ENCODE measurements at places on chromosomes 6 and 20. TPM values are rescaled to one million over a fixed set of nuclear protein-coding genes. Genes with fewer than 3 reads are reported as not detected.

GRCh38 chr6:135910790-135911618 lies 59.5 kb downstream of the PDE7B start:
- no peak overlapping the region for H3K4me3 ChIP-seq
- H3K27ac ChIP-seq = no peak overlapping the region
- no peaks in the 10 kb centered on the region for H3K36me3 ChIP-seq
- H3K4me1 ChIP-seq = no peaks in the 10 kb centered on the region
- DNase-seq = no peak

GRCh38 chr20:11675920-11676629 lies 241.6 kb upstream of the BTBD3 start:
- no peaks in the 10 kb centered on the region for H3K4me1 ChIP-seq
- no peaks in the 10 kb centered on the region for H3K36me3 ChIP-seq

The SLC35A1 gene
- total RNA-seq = 13.1 TPM

GRCh38 chr20:4607287-4607713 lies 114.4 kb upstream of the PRND start:
- no peaks in the 10 kb centered on the region for H3K36me3 ChIP-seq
- no peak overlapping the region for H3K4me3 ChIP-seq
- peaks cover 4% of the 10 kb centered on the region for H3K4me1 ChIP-seq
- DNase-seq = peak; percentile 86
- H3K27me3 ChIP-seq = no peaks in the 10 kb centered on the region

The JPH2 gene
- total RNA-seq = not detected

The XKR7 gene
- total RNA-seq = under 0.01 TPM

- H3K4me1 ChIP-seq = no peaks in the 10 kb centered on the region
- DNase-seq = no peak
- no peaks in the 10 kb centered on the region for H3K27me3 ChIP-seq
- H3K27ac ChIP-seq = no peak overlapping the region
Observed at GRCh38 chr20:34990231-34990630, 34.6 kb downstream of the MYH7B start.

The PTK6 gene
- 0.51 TPM for total RNA-seq

The GABRR2 gene
- 0.22 TPM for total RNA-seq

GRCh38 chr6:38355519-38355918 lies 284.2 kb downstream of the BTBD9 start:
- no peak overlapping the region for H3K4me3 ChIP-seq
- 0 out of 2 replicates have a peak, but pooled peaks cover 3% of the 10 kb centered on the region for H3K27me3 ChIP-seq
- DNase-seq = no peak
- no peaks in the 10 kb centered on the region for H3K4me1 ChIP-seq

DNA sequence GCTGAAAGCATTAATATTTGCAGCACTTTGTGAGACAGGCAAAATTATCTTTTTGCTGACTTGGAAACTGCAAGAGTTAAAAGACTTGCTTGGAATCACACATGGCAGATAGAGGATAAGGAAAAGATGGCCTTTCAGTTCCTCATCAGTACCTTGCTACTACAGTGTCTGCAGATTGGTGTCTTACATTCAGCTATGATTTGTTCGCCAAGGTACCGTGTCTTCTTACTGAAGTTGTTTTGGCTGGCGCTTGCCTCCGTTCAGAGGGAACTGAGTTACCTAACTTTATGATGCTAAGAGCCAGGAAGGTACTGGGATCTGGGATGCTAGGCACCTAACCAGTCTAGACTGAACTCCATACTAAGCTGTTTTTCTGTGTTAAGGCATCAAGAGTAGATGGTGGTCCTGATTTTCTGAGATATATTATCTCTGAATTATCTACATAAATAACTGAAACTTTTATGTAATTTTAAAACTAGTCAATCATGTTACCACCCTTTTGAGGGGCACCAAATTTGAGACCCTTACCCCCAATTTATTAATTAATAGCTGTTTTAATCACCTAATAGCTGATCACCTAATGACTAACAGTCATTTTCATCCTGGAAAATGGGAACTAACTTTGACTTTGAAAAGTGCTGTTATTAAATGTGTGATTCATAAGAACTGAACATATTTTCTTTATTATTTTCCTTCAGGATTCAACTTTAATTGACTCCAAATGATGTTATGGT lies 2.5 kb downstream of the WTAP start:
- H3K27ac ChIP-seq = peak overlapping the region; percentile 72
- peaks cover 35% of the 10 kb centered on the region for H3K36me3 ChIP-seq
- DNase-seq = no peak

DNA sequence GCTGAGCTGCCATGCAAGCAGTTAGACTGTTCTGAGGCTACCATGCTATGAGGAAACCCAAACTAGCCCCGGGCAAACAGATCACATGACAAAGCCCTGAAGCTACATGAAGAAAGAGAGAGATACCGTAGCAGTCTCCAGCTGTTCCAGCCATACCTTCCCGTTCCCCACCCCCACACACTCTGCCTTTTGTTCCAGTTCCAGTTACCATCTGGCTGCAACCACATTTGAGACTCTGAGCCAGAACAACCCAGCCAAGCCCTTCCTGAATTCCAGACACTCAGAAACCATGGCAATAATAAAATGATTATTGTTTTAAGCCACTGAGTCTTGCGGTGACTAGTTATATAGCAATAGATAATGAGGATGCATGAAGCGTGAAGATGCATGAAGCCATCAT lies 28.3 kb downstream of the RIN2 start:
- H3K27me3 ChIP-seq = no peaks in the 10 kb centered on the region
- no peak overlapping the region for H3K4me3 ChIP-seq
- no peaks in the 10 kb centered on the region for H3K36me3 ChIP-seq
- DNase-seq = no peak
- no peak overlapping the region for H3K27ac ChIP-seq
- peaks cover 22% of the 10 kb centered on the region for H3K4me1 ChIP-seq

DNA sequence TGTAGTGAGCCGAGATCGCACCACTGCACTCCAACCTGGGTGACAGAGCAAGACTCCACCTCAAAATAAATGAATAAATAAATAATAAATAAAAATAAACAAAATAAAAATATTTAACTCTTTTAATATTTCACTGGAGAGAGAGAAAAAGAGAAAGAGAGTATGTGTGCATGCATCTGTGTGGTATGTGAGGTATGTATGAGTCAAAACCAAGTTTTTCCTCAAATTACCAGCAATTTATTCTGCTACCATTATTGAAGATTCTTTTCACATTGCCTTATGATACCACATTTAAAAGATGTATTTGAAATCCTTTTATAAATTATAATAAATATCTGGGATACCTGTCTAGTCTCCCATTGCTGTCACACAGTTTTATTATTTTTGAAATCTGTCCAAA lies 122.1 kb downstream of the CD164 start:
- DNase-seq = no peak
- H3K27ac ChIP-seq = no peak overlapping the region
- no peaks in the 10 kb centered on the region for H3K4me1 ChIP-seq
- no peak overlapping the region for H3K4me3 ChIP-seq
- no peaks in the 10 kb centered on the region for H3K27me3 ChIP-seq

- H3K36me3 ChIP-seq = no peaks in the 10 kb centered on the region
- DNase-seq = peak; percentile 45
- no peaks in the 10 kb centered on the region for H3K4me1 ChIP-seq
- H3K27me3 ChIP-seq = no peaks in the 10 kb centered on the region
- H3K4me3 ChIP-seq = no peak overlapping the region
- H3K27ac ChIP-seq = no peak overlapping the region
Observed at GRCh38 chr6:169959136-169960002, 207.9 kb downstream of the ERMARD start.

GRCh38 chr6:72748759-72749158 lies 126.9 kb downstream of the KCNQ5 start:
- no peaks in the 10 kb centered on the region for H3K27me3 ChIP-seq
- no peak for DNase-seq
- H3K4me1 ChIP-seq = no peaks in the 10 kb centered on the region
- no peak overlapping the region for H3K27ac ChIP-seq
- 0 out of 2 replicates have a peak, but pooled peaks cover 5% of the 10 kb centered on the region for H3K36me3 ChIP-seq

DNA sequence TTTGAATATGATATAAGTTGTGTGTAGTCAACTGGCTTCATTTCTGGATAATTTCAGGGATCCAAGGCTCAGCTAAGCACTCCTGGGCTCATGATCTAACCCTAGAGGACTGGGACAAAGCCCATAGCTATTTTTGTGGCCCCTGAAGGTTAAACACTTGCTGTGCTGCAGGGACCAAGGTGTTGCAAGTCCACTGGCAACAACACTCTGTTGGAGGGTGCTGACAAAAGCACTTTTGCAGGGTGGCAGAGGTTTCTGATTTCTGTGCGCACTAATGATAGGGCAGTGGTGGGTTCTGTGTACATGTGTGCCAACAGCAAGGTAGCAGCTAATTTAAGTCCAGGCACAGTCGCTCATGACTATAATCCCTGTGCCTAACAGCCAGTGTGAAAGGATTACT lies 445.3 kb upstream of the SYNCRIP start:
- H3K27me3 ChIP-seq = no peaks in the 10 kb centered on the region
- H3K4me3 ChIP-seq = no peak overlapping the region
- no peak overlapping the region for H3K27ac ChIP-seq

- no peak overlapping the region for H3K27ac ChIP-seq
- no peaks in the 10 kb centered on the region for H3K36me3 ChIP-seq
- no peaks in the 10 kb centered on the region for H3K27me3 ChIP-seq
- H3K4me1 ChIP-seq = peaks cover 34% of the 10 kb centered on the region
- DNase-seq = peak; percentile 65
Observed at GRCh38 chr20:17928633-17929311, 39.8 kb downstream of the SNX5 start.

The TFAP2C gene
- not detected for total RNA-seq

The B3GALT4 gene
- 3.4 TPM for total RNA-seq

DNA sequence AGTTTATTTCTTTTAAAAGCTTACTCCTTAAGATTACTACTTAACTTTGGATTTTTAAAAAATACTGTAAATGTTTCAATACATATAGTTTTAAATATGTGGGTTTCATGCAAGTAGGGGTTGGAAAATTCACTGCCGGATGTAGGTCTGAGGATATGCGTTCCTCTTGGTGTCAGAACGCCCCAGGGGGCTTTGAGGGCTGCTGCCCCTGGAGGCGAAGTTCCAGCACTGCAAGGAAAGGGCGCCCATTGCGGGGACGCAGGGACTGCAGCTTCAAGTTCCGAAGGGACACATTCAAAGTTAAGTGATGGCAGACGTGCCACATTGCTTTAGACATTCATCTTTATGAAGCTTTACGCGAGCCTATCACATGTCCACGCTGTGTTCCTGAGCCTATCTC lies 152.9 kb downstream of the SOD2 start:
- no peaks in the 10 kb centered on the region for H3K36me3 ChIP-seq
- H3K27ac ChIP-seq = no peak overlapping the region
- H3K4me1 ChIP-seq = peaks cover 55% of the 10 kb centered on the region
- H3K4me3 ChIP-seq = no peak overlapping the region

DNA sequence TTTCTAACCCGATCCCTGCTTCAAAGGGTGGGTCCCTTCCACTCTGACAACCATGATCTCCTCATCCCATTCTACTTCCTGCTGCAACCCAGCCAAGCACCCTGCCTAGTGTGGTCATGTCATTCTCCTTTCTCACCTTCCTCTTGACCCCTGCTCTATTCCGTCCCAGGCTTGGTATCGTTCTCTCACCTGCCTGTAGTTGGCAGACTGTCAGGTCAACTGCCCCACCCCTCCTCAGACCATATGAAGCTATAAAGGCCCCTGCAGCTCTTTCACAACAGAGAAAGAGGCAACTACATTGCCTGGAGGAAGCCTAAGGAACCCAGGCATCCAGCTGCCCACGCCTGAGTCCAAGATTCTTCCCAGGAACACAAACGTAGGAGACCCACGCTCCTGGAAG lies at the start of gene MUC21:
MUC21 (plus strand) TSS at position 280 of the 400 bp plus-strand sequence. CDS start 241 bp downstream, outside the sequence.
- no peak for DNase-seq
- H3K27me3 ChIP-seq = no peaks in the 10 kb centered on the region
- H3K4me1 ChIP-seq = peaks cover 5% of the 10 kb centered on the region
- H3K27ac ChIP-seq = no peak within 1 kb of the TSS
- H3K4me3 ChIP-seq = no peak within 1 kb of the TSS
- no peaks in the 10 kb centered on the region for H3K36me3 ChIP-seq

The PRKN gene
- total RNA-seq = not detected

Data from Karpas-422 (cell line).